ENCODE measurements at places on chromosomes 2 and 18.

- no peak for DNase-seq
Observed at GRCh38 chr2:11876889-11877288, 130.5 kb downstream of the LPIN1 start.

- peak; percentile 91 for DNase-seq
Observed at GRCh38 chr2:20939931-20940795, 103.7 kb downstream of the APOB start.

DNA sequence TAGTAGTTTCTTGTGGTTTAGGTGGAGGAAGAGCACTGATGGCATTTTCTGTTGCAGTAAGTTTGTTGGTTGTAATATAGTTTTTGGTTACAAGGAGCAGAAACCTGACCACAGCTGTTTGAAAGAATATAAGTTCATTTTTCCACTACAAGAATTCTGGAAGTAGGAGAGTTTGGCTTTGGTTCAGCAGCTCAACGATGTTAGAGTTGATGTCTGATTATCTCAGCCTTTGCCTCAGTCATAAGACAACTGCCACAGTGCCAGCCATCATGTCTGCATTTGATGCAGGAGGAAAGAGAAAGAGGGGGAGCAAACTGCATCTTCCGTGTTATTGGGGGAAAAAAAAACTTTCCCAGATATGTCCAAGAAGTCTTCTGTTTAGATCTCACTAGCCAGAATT is 119.1 kb downstream of the LYPD1 start:
- DNase-seq, result no peak

- peak; percentile 75 for DNase-seq
Observed at GRCh38 chr2:22355816-22356433, 1029.1 kb upstream of the KLHL29 start.

DNA sequence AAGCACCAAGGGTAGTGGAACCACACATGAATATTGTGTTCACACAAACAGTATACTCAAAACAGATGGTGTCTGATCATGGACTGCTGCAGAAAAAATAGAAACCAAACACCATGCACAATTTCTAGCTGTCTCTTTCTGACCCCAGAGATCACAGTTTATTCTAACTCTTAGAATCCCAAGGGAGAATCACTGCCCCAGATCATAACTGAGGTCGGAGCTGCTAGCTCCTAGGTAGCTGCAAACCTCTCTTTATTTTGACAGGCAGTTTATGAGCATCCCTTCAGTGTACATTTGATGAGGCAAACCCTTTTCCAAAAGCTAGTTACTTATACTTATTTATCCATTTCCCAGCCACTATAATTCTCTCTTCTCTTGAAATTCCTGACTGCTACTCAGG is 439.1 kb upstream of the HNMT start:
- no peak for DNase-seq
